ENCODE measurements at places on chromosomes 1 and 21.

DNA sequence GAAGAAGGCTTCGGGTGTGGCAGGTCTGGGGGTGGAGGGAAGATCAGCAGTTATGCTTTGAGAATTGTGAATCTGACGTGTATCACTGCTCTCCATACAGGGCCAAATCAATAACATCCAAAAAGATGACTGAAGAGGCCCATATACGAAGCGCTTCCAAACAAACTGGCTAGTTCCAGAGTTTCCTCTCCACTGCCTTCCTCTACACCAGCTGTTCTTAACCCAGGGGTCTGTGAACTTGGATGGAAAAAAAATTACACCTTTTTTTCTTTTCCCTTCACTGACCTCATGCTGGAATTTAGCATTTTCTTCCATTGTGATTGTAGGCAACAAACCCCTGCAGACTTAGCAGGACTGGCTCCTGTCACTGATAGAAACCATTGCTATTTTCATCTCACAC lies 77.1 kb upstream of the NBL1 start:
- DNase-seq: no peak

DNA sequence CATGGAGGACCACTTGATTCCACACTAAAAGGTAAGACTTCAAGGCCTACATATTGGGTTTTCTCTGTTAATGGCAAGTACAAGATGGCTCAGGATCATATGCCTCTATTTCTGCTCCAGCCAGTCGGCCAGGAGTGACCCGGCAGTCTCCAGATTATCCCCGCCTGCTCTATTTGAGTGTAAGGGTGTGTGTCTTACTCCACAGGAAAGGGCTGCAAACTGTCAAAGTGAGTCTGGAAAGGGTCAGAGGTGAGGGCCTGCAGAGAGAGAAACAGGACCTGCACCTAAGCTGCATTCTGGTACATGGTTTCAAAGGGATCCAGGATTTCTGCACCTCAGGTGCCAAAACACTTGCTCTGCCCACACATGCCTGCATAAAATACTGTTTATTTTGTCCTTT lies 9.2 kb downstream of the ZNF692 start:
- DNase-seq: no peak

- DNase-seq: no peak
Observed at GRCh38 chr1:222105861-222106260, 364.0 kb upstream of the DUSP10 start.

DNA sequence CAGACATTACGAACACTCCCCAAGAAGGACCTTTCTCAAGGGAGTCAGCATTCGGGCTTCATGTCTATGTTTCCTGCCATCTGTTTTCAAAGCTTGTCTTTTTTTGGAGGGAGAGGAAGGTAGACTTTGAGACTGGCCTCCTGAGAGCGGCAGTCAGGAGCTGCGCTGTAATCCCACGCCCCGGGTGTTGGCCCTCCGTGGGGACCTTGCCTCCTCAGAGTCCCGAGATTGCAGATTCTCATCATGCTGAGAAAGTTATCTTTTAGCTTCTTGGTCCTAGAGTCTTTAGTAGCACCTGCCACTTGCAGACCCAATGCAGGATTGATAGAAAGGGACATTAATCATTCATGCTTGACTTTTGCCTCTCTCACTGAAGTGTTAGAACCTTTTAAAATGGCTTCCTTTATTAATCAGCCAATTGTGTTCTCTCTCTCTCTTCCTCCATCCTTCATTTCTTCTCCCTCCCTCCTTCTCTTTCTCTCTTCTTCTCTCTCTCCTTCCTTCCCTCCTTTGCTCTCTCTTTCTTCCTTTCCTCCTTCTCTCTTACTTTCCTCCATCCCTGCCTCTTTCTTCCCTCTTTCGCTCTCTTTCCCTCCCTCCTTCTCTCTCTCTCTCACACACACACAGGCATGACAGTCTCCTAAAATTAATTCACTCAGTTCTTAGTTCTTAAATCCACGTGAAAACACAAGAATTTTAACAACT lies 25.2 kb upstream of the GNPAT start:
- DNase-seq: no peak

DNA sequence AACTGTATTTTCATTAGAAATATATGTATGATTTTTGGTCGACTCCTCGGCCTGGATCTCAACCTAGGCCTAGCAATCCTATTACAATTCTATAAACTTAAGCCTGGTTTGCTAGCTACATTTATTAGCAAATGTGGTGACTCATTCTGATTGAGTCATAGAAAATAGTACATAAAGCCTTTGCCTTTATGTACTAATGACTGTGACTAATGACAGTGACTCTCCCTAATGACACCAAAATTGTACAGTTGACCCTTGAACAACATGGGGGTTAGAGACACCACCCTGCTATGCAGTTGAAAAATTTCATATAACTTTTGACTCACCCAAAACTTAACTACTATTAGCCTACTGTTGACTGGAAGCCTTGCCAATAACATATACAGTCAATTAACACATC lies 78.9 kb downstream of the CLEC20A start:
- DNase-seq: no peak

DNA sequence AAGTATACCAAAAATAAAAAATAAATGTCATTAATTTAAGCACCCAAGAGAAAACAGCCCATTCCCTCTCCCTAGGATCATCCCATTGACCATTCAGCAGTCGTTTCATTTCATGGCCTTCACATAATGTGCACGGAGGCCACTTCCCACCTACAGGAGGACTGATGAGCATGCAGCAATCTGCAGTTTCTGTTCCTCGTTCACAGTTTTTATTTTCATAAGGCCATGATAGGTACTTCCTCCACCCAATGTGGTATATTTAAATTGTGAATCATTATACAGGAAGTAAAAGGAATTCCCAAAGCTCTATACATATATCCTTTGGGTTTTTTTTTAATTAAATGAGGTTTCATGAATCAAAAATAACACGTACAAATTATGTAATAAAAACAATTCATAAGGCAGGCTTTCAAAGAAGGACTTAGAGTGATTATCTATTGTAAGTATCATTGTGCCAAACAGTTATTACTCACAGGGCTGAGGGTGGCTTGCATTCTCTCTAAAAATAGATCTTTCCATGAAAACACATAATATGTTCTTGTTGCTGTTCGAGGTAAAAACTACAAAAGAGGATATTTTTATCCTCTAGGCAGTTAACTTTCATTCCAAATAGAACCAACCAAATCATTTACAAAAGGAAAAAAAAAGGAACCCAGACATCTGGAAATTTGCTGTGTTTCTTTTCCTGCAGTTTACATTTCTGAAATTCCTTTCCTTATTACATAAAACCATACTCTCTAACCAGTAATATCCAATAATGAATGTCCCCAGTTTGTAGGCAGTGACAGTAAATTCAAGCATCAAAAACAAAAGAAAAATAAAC lies 27.5 kb upstream of the SLC44A3 start:
- no peak for DNase-seq

GRCh38 chr21:26800455-26800854 lies 44.8 kb downstream of the ADAMTS1 start:
- no peak for DNase-seq

GRCh38 chr1:145884675-145885074 lies 991 bp downstream of the ANKRD35 start:
- no peak for DNase-seq

DNA sequence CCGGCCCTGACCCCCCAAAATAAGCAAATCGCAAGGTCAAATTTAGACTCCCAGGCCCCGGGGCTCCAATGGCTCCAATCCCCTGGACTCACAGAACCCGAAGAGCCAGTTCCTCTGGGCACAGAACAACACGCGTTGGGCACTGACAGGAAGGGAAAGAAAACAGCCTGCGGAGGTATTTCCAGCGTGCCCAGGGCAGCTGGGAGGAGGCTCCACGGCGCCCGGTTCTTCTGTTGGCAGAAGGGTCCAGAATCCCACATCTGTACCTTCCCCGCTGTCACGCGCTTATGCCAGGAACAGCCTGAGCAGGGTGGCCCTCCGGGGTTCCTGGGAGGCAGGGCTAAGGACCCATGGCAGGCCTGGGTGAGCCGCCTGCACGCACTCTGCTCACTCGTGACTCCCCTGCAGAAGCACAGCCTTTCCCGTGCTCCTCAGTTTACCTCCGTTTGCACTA lies 85.5 kb downstream of the RIPK4 start:
- no peak for DNase-seq

GRCh38 chr1:109877317-109877771 lies 33.3 kb upstream of the CSF1 start:
- DNase-seq: peak; percentile 55

- no peak for DNase-seq
Observed at GRCh38 chr1:38775175-38775845, 84.3 kb downstream of the RRAGC start.

- DNase-seq: no peak
Observed at GRCh38 chr1:229693129-229693900, 67.3 kb downstream of the URB2 start.

DNA sequence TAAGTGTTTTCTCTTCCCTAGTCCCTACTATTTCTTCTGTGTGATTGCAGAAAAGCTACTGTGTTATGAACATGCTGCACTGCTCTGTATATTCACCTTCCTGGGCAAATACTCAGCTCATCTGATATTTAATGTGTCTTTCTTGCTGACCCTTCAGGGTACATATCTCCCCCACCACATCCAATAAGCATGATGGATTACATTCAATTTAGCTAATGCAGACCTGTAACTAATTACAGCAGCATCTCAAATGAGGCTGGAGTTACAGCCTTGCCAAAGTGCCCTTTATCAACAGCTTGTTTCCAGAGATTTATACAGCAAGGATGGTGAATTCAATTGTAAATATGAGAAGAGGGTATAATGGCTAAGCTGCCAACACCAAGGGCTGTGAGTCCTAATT lies 144.0 kb downstream of the KCNH1 start:
- DNase-seq: no peak

GRCh38 chr1:115165776-115166175 lies 76.5 kb upstream of the TSPAN2 start:
- DNase-seq: no peak

- no peak for DNase-seq
Observed at GRCh38 chr1:154212083-154212482, 6.0 kb upstream of the CFAP141 start.

GRCh38 chr1:148372731-148373130 lies 110.4 kb downstream of the PPIAL4G start:
- no peak for DNase-seq

DNA sequence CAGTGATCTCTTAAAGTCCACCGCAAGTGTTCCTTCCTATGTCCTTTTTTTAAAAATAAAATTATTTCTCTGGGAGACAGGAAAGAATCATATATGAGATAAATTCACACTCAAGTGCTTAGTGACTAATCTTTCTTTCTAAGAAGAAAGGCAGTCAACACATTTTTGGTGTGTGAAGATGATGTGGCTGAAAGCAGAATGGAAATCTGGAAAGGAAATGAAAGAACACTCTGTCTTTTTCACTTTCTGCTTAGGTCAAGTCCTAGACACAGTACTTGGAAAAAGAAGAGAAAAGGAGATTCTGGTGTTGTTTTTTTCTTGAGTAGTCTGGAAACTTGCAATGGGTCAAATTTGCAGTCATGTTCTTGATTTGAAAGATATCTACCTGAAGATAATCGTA lies 45.5 kb upstream of the PRRX1 start:
- no peak for DNase-seq

- no peak for DNase-seq
Observed at GRCh38 chr1:47184090-47184821, 5.6 kb downstream of the PDZK1IP1 start.

- DNase-seq: no peak
Observed at GRCh38 chr21:34969423-34970166, 79.5 kb downstream of the RUNX1 start.

DNA sequence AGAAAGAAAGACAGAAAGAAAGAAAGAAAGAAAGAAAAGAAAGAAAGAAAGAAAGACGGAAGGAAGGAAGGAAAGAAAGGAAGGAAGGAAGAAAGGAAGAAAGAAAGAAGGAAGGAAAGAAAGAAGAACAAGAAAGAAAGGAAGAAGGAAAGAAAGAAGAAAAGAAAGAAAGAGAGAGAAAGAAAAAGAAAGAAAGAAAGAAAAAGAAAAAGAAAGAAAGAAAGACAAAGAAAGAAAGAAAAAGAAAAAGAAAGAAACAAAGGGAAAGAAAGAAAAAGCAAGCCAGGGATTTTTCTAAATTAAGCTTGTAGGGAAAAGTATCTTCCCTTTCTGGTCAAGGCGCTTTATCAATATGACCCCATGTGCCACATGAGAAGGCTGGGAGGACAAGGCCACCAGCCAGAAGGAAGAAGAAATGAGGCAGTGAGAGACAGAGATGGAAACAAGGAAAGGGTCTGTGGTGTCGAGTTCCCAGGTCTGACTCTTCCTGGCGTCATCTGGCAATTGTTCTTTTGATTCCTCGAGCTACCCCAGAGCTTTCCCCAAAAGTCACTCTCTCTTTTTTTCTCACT lies 88.4 kb upstream of the LPGAT1 start:
- DNase-seq: no peak

GRCh38 chr1:185966471-185966870 lies 232.3 kb downstream of the HMCN1 start:
- DNase-seq: no peak

- no peak for DNase-seq
Observed at GRCh38 chr1:40638097-40639036, 27.1 kb downstream of the RIMS3 start.

GRCh38 chr1:204286831-204287421 lies 72.8 kb downstream of the PLEKHA6 start:
- no peak for DNase-seq

DNA sequence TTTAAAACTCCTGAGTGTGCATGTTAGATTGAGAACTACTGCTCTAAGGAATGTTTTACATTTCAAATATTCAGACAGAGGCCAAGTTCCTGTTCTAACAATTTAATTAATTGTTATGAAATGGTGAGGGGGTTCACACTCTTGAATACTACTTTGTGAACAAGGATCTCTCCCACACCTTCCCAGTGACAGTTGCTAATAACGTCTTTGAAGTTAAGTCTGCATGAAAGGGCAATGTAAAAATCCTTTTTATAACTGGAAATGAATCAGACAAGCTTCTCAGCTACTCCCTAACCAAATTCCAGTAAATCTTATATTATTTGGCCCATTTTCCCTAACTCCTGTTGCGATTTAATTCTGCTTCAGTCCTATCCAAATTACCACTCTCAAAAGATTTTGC lies 828.5 kb upstream of the ADAMTS5 start:
- DNase-seq: no peak

DNA sequence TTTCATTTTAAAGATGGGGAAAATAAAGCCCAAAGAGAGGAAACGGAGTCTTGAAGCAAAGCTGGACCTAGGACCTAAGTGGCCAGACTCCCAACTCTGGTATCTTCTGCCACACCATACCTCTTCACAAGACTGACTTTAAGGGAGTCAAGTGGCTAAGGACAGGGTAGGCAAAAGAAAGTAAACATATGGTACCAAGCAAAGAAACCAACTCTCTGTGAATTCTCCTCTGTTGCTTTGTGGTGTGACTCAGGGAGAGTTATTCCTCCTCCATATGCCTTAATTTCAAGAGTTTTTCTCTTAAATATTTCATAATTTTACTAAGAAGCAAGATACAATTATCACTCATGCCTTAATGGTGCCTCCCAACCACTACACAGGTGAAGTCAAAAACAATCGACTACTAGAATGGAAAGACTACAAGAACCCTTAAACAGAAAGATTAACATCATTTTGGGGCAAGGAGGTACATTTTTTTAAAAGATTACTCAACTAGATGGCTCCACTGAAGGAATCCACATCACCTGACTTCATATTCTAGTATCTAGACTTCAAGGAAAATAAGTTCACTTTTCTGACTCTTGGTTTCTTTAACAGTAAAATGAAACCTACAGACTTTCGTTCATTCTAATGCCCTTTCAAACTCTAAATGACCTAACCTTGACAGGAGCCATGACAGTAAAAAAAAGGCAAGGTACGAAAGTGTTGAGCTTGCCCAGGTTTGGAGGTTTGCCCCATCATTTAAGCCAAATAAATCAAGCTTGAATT lies 44.2 kb downstream of the LUZP1 start:
- no peak for DNase-seq

- DNase-seq: no peak
Observed at GRCh38 chr1:214331180-214331579, 50.2 kb downstream of the SMYD2 start.

GRCh38 chr1:24892188-24893153 lies 37.6 kb downstream of the RUNX3 start:
- DNase-seq: no peak
